ENCODE measurements at places on chromosomes 13 and 19.

- DNase-seq = no peak
Measured at GRCh38 chr13:45133396-45134118, 13.2 kb downstream of the GTF2F2 start.

DNA sequence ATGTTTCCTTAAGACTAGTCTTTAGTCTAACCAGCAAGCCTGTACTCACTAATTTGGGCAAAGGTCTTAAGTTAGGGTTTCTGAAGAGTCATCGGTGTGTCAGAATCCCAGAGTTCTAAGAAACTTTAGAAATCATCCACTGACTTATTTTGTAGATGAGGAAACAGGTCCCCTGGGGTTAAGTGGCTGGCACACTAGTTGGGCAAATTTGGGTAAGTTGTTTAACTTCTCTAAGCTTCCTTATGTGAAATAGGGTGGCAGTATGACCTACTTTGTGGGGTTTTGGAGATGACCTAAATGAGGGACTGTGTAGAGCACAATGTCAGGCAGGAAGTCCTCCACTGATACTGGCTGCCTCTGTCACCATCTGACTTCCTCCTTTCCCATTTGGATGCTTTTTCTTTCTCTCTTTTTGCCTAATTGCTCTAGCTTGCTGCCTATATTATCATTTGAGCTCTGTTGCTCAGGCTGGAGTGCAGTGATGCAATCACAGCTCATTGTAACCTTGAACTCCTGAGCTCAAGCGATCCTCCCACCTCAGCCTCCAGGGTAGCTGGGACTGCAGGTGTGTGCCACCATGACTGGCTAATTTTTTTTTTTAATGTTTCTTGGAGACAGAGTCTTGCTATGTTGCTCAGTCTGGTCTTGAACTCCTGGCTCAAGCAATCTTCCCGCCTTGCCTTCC, 2.3 kb downstream of the ADGRE3 start:
- DNase-seq = no peak

DNA sequence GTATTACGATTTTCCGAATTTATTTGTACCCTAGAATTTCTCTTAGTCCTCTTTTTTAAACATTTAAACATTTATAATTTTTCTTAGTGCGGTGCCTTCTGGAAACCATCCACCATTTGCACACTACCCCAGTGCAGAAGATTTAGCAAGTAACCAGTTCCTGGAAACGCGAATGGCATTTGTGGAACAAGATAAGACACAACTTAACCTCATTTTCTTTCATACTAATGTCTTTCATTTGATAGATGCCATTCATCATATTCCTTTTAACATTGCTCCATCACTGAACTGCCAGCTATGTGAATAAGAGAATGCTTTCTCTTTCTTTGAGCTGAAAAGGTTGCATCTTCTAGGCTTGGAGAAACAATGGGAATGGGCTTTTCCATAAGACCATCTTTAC, 6.8 kb downstream of the FRY start:
- DNase-seq = no peak

- no peak for DNase-seq
Measured at GRCh38 chr19:20928371-20928770, 5.3 kb downstream of the ZNF85 start.

GRCh38 chr13:98792321-98792720, 39.8 kb upstream of the SLC15A1 start:
- no peak for DNase-seq

GRCh38 chr13:81207231-81207630, 866.3 kb upstream of the SPRY2 start:
- DNase-seq = no peak

- DNase-seq = no peak
Measured at GRCh38 chr19:12478234-12478941, 6.2 kb downstream of the ZNF709 start.

GRCh38 chr19:38081547-38082255, 142.3 kb downstream of the DPF1 start:
- no peak for DNase-seq

GRCh38 chr19:37695144-37695899, 24.2 kb downstream of the ZNF607 start:
- DNase-seq = no peak

DNA sequence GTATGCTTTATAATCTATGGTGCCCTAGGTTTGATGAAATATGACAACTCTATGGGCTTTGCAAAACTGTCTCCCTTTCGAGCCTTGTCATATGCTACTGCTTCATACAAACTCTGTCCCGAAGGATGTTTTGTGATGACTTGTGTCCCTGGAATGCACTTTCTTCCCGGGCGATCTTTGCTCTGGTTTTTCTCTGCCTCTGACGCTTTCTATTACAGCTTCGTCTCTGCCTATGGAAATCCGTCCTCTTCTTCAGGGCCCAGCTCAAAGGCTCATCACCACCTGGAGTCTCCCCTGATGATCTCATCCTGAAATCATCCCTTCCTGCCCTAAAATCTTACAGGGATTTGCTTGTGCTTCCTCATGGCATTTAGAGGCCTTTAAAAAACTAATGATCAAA, 191.5 kb upstream of the KL start:
- no peak for DNase-seq

DNA sequence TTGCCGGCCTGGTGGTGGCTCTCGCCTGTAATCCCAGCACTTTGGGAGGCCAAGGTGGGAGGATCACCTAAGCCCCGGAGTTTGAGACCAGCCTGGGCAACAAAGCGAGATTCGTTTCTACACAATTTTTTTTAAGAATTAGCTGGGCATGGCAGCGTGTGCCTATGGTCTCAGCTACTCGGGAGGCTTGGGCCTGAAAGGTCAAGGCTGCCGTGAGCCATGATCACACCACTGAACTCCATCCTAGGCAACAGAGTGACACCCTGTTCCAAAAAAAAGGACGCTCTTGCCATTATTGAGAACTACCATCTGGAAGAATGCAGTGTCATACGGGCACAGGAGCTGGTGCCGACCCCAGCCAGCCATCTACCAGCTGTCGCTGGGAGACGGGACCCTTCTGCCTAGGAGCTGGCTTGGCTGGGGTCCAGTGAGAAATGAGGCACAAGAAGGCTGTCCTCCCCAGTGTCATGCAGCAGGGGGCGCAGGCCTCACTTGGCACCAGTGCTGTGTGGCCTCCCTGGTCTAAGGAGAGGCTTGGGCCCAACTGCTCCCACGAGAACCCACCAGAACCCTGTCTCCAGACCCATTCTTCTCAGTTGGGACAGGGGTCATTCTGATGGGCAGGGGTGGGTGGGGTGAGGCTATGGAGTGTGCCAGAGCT, 12.2 kb upstream of the RELB start:
- peak; percentile 75 for DNase-seq

DNA sequence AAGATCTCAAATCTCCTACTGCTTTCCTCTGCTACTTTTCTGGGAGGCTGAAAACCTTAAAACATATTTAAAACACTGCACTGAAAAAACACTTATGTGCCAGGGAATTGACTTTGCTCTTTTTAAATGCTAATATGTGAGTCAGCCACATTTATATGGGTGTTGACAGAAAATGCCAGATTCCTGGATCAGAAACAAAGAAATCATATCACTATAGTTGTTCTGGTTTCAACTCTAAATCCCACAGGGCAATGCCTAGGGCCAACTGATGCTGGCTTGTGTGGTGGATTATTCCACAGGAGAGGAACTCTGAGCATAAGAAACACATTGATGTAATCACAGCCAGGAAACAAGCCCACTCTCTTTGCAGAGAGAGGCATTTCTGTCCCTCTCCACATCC, 1439.0 kb upstream of the SPRY2 start:
- DNase-seq = no peak

GRCh38 chr13:52809310-52809769, 39.1 kb downstream of the PCDH8 start:
- peak; percentile 65 for DNase-seq

GRCh38 chr19:35298561-35298972, 6.6 kb downstream of the MAG start:
- DNase-seq = no peak

DNA sequence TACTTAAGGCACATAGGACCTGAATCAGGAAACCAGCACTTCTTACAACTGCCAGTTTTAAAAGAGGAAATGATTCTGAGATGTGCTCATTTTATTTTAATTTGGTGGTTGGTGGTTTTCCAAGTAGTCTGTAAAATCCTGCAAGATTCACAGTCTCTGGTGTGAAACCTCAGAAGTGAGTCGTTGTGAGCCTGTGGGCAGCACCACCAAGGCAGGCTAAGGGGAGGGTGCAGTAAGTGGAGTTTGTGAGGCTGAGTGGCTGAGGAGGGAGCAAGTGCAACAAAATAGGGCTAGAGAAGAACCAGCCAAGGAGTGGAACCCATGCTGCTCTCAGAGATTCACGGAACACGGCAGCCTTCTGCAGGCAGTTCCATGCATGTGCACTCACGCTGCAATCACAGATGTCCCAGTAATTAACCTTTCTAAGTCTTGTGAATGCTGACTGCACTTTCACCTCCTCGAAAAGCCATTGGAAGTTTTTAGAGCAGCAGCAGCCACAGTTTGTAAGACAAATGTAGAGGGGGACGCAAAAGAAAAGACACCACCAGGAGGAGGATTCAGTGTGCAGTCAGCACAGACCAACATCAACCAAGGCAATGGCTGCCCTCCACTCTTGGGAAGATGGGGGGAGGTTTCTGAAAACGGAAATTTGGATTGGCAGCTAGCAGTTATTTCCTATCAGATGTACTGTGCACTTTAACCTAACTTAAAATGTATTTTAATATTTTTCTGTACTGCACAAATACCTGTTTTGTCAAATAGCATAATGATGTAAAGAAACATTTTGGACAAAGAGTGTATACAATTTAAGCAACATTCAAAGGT, 44.9 kb downstream of the ESD start:
- DNase-seq = peak; percentile 92

DNA sequence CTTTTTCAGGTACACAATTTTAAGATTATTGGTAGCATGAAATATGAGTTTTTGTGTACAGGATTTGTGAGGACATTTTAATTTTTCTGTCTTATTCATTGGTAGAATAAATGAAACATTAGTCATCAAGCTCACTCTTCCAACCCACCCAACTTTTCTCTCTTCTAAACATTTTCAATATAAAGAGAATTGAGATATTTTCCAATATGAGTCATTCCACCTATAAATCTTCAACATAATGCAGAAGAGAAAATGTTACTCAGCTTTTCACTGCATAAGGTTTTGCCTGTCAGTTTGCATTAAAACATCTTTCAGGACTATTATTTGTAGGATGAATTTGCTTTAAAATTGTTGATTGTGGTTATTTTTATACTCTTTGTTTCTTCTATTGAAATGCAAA, 330.7 kb downstream of the PCDH20 start:
- no peak for DNase-seq

DNA sequence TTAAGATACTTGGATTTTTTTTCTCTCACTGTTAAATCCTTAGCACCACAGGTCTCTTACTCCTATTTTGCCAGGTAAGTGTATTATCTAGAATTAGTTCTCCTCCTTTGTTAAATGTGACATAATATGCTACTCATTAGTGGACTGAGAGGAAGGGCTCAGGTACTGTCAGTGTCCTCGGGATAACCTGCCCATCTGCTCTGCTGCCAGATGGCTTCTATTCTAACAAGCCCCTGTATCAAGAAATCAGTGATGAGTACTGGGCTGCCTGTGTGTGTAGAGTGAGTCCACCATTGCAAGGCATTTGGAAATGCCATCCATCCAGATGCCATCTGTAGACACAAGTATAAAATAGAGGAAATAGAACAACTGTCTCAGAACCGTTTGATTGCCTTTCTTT, 209.6 kb downstream of the ATP8A2 start:
- DNase-seq = no peak

DNA sequence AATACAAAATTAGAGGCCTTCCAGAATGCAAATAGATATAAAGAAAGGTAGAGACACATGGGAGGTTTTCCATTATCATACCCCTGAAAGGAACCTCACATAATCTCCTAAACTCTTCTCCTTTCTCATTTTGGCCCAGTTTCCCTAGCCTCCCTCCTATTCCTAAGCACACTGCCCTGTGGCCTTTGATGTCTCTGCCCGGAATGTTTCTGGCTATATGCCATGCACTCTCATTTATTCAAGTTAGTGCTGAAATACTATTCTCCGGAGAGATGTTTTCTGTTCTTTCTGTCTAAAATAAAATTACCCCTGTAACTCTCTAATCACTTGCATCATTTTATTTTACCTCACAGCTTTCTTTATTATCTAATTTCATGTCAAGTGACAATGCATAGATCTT, 1287.7 kb downstream of the SLITRK5 start:
- DNase-seq = no peak

DNA sequence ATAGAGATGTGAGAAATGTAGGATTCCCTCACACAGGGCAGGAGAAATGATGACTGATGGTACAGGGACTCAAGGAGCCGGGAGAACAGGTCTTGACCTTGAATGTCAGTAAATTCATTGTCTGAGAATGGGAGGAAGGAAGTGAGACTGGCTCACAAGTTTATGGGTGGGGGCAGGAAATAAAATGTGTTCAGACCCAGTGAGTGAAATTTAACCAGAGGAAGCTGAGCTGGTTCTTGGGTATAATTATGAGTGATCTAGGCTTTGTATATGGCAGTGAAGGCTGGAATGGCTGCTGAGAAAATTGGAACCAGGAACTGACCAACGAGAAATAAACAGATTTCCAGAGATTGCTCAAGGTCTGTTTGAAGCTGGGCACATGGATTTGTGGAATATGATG, 6.3 kb upstream of the IGSF23 start:
- DNase-seq = no peak

GRCh38 chr13:111469916-111470506, 149.6 kb downstream of the TEX29 start:
- no peak for DNase-seq

DNA sequence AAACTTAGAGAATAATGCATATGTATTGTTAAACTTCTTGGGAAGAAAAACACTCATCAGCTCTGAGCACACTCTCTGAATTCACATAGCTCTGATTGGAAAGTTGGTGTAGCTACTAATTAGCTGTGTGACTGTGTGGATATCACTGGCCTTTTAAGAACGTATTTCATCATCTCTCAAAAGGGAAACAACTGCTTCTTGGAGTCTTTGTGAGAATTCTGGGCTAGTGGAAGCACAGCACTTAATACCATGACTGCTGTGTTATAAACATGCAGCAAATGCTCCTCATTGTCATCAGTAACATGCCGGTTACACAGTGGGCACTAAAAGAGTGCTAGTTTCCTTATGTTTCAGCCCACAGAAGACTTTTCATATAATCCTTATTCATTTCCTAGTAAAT, 220.9 kb upstream of the CSNK1A1L start:
- DNase-seq = no peak

GRCh38 chr19:16497042-16497441, 848 bp downstream of the C19orf44 start:
- DNase-seq = no peak

DNA sequence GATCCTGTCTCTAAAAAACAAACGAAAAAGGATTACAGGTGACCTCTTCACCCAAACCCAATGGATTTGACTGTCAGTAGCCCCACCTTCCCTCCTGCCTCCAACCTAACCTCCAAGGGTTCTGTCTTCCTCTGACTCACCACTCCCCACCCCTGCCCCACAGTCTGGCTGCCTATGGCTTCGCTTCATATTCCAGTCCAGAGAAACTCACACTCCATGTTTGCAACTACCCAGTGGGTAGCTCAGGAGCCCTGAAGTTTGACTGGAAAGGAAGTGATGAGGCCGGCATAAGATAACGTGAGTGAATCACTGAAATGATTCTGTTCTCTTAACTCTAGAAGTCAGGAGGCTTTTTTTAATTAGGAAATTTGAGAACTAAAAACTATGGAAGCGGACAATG, 303.9 kb downstream of the FOXO1 start:
- no peak for DNase-seq

- peak; percentile 42 for DNase-seq
Measured at GRCh38 chr13:44768775-44769581, 192.8 kb upstream of the TSC22D1 start.
